ENCODE measurements at places on chromosomes 3 and 15.

DNA sequence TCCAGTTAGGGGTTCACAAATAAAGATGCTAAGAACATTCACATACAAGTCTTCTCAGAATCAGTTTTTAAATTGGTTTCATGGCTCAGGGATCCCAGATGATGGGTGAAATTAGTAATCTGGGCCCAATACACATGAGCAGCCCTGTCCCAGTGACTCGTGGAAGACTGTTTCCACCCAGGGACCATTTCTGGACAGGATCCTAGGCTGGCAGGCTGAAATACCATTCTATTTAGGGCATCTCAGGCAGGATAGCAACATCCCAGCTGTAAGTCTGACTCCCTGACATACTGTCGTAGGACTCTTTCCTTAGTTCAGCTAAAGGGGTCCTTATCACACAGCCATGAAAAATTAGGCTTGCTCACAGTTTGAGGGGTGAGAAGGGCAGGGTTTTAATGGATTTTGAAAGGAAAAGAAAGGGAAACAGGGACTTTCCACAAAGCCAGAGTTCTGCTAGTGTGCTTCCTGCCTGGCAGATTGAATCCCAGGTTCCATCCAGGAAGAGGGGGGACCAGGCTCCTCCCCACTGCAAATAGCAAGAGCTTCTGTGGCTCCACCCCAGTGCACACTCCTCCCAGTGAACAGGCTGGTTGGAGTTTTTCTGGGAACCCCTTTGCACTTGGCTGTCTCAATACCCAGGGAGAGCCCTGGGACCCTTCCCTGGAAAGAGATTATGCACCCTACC, 41.3 kb upstream of the LYZL4 start:
- H3K27me3 ChIP-seq, result peaks cover 7% of the 10 kb centered on the region
- H3K27ac ChIP-seq, result no peak overlapping the region
- no peak for DNase-seq
- H3K4me3 ChIP-seq, result no peak overlapping the region
- no peaks in the 10 kb centered on the region for H3K36me3 ChIP-seq
- H3K4me1 ChIP-seq, result no peaks in the 10 kb centered on the region

DNA sequence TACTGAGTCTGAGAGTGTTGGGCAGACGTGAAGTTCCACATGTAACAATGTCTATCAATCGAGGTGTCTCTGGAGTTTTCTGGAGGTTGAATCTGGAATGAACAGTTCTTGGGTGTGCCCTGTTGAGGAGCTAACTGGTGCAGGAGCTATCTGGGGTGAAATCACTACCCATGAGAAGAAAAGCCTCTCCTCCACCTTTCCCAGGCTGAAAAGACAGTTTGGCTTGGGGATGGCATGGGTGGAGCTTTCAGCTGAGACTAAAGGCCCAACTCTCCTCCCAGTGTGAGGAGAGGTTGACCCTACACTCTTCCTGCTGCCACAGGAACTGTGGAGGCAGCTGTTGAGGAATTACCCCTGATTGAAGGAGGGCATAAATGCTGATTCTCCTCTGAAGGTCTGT, 54.4 kb upstream of the LRRFIP2 start:
- peaks cover 4% of the 10 kb centered on the region for H3K4me1 ChIP-seq
- H3K27ac ChIP-seq, result no peak overlapping the region
- DNase-seq, result no peak
- no peak overlapping the region for H3K4me3 ChIP-seq
- no peaks in the 10 kb centered on the region for H3K36me3 ChIP-seq
- H3K27me3 ChIP-seq, result peaks cover 9% of the 10 kb centered on the region

DNA sequence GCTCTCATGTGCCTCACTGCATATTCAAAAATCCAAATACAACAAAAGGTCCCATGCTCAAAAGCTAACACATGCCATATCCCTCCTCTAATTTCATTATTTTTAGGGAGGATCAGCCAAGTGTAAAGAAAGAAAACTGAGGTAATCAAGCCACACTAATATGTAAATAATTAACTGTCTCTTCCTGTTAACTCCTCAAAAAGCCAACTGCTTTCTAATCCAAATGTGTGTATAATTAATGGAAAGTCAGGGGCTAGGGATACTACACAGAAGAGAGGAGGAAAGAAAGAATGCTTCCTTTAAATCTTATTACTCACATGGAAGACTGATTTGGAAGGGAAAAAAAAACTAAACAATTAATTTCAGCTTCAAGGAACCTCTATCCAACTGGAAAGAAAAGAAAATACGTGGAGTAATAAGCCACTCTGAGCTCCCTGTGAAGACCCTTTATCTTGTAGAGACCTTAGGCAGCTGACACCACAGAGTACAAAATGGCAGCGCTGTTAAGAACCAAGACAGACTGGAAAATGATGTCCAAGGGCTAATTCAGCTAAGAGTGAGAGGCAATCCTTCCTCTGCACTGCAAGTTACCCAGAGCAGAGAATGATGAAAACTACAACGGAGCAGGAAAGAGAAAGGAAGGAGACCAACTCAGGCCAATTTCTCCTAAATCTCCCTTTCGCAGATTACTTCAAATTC, 56.8 kb downstream of the ZNF148 start:
- H3K36me3 ChIP-seq, result peaks cover 38% of the 10 kb centered on the region
- no peak overlapping the region for H3K4me3 ChIP-seq
- H3K27me3 ChIP-seq, result no peaks in the 10 kb centered on the region
- no peak for DNase-seq
- no peak overlapping the region for H3K27ac ChIP-seq

- H3K4me3 ChIP-seq, result no peak overlapping the region
- H3K36me3 ChIP-seq, result no peaks in the 10 kb centered on the region
- no peak for DNase-seq
Measured at GRCh38 chr3:10706740-10707399, 109.2 kb upstream of the SLC6A11 start.

GRCh38 chr15:63905558-63906265, 72.0 kb upstream of the HERC1 start:
- H3K4me3 ChIP-seq, result no peak overlapping the region
- peak; percentile 39 for DNase-seq
- peaks cover 27% of the 10 kb centered on the region for H3K4me1 ChIP-seq
- peak overlapping the region; percentile 82 for H3K27ac ChIP-seq

- no peak overlapping the region for H3K4me3 ChIP-seq
- H3K27ac ChIP-seq, result no peak overlapping the region
- no peak for DNase-seq
Measured at GRCh38 chr3:58679446-58679845, 12.9 kb upstream of the FAM3D start.
